ENCODE measurements at places on chromosomes 2 and 18. TPM values are rescaled to one million over a fixed set of nuclear protein-coding genes. Genes with fewer than 3 reads are reported as not detected.

PCARE gene
- total RNA-seq, result not detected

SIGLEC15 gene
- total RNA-seq, result 1.2 TPM

VWA3B gene
- not detected for total RNA-seq

KRTCAP3 gene
- not detected for total RNA-seq

BABAM2 gene
- 20.6 TPM for total RNA-seq

SETBP1 gene
- total RNA-seq, result 2.2 TPM

ANXA4 gene
- 17.2 TPM for total RNA-seq
